Peyer's patch (tissue), 4 donors: ENCODE measurements at places on chromosomes 6 and 20. TPM values are rescaled to one million over a fixed set of nuclear protein-coding genes. Genes with fewer than 3 reads are reported as not detected.
A peak's percentile ranks its signal among the peaks of the same experiment; 100 is the strongest.

Gene MTCH1
- total RNA-seq = 127 TPM

Gene SLC17A2
- total RNA-seq = not detected

Gene SIRPA
- 33.1 TPM for total RNA-seq

- peak; percentile 49 for DNase-seq
These were observed 11.5 kb upstream of the CDKN1A start for GRCh38 chr6:36666826-36667591.

DNA sequence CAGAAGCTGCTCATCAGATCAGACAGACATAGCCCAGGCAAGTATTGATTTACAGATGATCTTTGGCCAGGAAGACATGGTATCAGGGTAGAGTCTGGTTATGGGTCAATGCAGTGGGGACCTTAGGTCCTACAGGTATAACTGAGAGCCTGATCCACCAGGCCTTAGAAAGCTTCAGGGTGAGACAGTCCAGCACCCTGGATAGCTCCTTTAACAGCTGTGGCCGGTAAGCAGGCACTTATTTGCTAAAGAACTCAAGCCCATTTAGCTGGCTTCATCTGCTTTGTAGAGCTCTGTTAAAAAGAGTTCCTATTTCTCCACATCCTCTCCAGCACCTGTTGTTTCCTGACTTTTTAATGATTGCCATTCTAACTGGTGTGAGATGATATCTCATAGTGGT, 39.6 kb downstream of the ESR1 start:
- no peak for DNase-seq

- no peak for DNase-seq
These were observed 13.2 kb upstream of the AHCY start for GRCh38 chr20:34316196-34316814.

- no peak for DNase-seq
These were observed 135.4 kb downstream of the MTFR2 start for GRCh38 chr6:136114661-136115060.

GRCh38 chr6:40290816-40291215, 296.3 kb downstream of the LRFN2 start:
- no peak for DNase-seq

DNA sequence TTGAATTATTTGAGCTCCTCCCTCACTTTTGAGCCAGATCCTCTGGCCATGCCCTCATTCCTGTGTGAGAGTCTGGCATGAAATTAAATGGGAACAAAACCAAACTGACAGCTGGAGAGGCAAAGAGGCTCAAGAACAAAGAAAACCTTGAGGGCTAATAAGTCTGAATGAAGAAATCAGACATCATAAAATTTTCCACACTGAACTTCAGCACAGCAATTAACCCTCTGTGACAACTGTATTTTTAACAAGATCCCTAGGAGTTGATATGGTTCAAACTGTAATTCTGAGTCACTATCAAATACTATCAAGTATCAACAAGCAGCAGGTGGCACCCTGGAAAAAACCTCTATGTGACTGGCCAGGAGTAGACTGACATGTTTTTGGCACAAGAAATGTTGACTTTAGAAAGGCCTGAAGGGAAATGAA, 109.4 kb upstream of the EMILIN3 start:
- DNase-seq = no peak

DNA sequence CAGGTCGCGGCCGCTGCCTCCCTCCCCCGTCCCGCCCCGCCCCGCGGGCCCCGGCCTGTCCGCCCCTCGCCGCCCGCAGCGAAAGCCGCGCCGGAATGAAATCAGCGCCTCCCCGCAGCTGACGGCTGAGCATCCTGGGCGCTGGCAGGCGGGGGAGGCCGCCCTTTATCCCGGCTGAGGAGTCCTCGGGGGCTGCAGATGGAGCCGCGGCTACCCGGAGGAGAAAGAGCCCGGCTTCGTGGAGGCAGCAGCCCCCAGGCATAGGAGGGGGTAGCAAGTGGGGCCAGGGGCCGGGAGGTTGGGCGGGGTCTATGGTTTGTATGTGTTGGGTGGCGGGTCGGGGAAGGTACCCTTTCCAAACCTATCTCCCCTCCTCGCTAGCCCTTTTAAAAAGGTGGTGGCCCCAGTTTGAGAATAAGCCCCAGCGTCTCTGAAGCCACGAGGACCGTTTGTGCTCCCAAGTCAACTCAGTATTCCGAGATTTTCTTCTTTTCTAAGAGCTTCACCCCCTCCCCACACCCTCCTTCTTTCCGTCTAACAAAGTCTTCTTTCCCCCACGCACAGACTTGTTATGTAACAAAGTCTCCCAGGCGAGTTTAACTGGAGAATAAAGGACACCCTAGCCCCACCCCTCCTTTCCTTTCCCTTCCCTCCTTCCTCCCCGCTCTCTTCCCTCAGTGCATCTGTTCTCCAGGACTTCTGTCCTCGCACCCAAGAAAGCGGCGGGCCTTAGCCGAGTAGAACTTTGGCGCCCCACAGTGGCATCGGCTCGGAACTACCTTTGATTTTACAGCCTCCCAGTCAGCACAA, 11.0 kb downstream of the POU3F2 start:
- peak; percentile 80 for DNase-seq

DNA sequence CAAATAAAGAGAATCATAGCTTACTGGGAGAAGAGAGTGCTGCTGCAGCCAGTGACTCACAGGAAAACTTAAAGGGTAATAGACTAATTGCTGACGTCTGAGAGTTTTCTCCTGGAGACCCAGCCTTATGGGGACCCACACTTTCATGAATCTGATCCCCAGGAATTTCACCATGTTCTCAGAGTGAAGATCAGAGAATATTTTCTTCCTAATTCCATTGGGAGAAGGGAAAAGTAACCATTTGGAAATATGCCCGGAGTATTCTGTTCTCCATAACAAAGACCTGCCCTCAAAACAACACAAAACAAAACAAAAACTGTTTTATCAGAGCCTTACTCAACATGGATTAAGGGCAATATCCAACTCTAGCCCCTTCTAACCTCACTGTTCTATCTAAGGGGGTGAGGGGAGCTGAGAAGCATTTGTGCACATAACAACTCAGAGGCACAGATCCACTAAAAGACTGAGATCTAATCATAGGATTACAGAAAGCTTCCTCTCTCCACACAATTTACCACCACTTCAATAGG, 168.2 kb upstream of the SSTR4 start:
- DNase-seq = no peak

DNA sequence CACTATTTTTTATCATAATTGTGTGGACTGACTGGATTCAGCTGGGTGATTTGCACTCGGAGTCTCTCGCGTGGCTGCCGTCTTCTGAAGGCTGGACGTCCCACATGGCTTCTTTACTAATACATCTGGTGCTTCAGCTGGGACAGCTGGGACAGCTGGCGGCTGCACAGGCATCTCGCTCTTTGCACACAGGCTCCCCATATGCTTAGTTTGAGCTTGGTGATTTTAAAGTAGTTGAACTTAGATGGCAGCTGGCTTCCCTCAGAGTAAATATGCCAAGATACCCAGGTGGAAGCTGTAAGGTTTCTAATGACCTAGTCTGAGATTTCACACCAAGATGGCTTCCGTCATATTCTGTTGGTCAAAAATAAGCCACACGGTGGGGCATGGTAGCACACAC, 38.7 kb upstream of the PPP1R3G start:
- DNase-seq = no peak
